ENCODE measurements at places on chromosomes 6 and 20.

GRCh38 chr6:26445934-26446667, 5.8 kb downstream of the BTN3A3 start:
- no peak for DNase-seq

- DNase-seq: no peak
These were observed 13.7 kb upstream of the UBE2V1 start for GRCh38 chr20:50126662-50127061.

GRCh38 chr20:33277471-33278441, 5.3 kb upstream of the BPIFB1 start:
- no peak for DNase-seq

GRCh38 chr6:152836523-152836922, 85.9 kb downstream of the VIP start:
- DNase-seq: no peak

DNA sequence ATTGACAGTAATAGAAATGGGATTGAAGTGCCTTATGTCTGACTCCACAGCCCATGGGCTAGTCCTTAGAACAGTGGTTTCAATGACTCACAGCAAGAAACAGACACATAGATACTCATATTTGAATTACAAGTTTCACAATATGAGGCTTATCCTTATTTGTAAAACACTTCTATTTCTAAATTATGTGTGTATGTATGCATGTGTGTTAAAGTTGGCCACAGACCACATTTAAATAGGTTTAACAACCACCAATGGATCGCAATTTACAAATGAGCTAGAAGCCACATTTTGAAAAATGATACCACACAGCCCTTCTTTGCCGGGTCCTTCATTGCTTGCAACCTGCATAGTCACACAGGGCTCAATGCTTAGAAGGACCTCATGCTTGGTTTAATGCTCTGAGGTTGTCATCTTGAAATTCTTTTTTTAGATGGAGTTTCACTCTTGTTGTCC, 157.8 kb upstream of the PREP start:
- DNase-seq: peak; percentile 9

GRCh38 chr20:11891077-11891775, 26.5 kb upstream of the BTBD3 start:
- peak; percentile 73 for DNase-seq

GRCh38 chr20:3839328-3839727, 7.3 kb upstream of the MAVS start:
- no peak for DNase-seq

DNA sequence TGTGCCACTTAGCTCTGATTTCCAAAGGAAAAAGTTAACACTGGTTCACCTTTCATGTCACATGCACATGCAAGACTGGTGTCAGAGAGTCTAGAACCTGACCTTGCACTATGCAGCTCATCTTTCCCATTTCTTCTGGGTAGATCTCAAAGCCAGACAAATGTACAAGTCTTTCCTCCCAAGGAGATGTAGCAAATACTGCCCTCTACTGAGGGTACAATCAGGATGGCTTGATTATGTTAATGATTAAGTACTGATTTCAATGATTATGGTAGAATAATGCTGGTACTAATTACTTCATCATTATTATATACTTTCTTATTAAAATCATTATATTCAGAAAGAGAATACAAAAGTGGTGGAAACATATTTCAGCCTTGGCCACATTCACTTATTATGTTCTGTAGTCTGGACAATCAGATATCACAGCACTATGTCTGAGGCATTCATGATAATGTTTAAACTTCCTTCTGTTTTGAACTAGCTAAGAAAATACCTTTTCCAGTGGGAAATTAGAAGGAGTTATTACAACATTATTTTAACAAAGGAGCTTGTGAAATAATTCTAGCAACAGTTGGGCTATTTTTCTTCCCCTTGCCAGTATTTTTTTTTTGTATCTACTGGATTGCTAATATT, 68.5 kb upstream of the FOXO3 start:
- DNase-seq: peak; percentile 24

DNA sequence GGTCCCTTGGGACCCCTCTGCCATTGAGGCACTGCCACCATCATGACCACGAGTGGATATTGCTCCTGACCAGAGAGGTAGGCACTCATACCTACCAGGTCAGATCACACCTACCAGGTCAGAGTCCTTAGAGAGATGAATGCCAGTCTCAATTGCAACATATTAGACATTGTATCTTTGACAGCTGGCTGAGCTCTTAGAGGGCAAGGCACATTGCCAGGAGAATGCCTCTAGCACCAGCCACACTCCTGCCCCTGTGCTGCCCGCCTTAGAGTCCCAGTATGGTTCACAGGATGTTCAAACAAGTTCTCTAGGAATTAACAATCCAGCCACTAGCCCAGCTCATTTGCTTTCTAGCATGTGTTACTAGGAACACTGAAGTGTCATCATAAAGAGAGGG, 65.9 kb downstream of the TMEM244 start:
- no peak for DNase-seq

DNA sequence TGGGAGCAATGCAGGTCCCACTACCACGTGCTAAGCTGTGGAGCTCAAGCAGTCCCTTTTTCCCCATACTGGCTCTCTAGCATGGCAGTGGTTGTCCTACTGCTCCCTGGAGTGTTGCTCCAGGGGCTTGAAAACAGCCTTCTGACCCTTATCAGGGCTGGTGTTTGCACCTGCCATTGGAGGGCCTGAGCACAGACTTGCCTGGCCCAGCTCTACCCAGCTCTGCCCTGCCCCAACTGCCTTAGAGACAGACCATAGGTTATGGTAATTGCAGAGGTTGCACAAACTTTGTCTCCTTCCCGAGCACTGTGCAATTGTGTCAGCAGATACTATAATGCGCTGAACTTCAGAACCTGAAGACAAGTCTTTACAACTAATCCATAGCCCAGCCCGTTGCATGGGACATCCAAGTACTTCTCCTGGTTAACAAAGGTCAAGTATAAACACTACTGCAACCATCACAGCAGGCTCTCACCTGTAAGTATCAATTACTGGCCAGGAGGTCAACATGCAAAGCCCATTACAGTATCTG, 58.7 kb downstream of the PDSS2 start:
- no peak for DNase-seq

DNA sequence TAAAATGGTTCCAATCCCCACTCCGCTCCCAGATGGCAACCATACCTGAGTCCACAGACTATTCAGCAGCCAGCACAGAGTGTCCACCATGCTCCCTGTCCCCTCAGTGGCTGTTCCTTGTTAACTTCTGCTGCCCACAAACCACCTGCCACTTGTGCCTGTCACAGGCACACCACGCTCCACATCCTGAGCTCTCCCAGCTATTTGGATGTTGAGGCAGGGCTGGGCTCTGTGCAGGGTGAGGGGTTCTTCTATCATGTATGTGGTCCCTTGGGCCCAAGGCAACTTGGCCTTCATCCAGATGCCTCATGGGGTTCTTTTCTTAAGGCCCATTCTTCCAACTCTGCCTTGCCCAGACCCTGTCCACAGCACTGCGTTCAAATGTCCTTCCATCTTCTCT, 34.0 kb upstream of the NXT1 start:
- no peak for DNase-seq

- DNase-seq: peak; percentile 35
These were observed 21.1 kb downstream of the PDRG1 start for GRCh38 chr20:31930779-31931178.

DNA sequence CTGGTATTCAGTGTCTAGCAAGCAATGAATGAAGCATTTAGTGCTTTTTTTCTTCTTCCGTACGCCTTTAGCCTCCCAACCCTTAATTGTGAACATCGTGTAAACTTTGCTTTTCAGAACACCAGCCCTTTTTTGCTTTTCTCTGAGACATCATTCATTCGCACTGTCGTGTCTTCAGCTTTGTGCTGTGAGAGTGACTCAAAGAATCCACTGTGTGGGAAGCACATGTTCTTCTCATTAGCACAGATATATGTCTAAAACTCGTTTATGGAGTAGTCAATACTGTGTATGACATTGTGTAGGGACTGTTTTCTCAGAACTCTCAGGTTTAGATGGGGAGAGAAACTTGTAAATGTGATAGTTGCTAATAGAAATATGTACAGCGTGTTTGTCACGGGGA, 279.1 kb downstream of the FARS2 start:
- DNase-seq: no peak

DNA sequence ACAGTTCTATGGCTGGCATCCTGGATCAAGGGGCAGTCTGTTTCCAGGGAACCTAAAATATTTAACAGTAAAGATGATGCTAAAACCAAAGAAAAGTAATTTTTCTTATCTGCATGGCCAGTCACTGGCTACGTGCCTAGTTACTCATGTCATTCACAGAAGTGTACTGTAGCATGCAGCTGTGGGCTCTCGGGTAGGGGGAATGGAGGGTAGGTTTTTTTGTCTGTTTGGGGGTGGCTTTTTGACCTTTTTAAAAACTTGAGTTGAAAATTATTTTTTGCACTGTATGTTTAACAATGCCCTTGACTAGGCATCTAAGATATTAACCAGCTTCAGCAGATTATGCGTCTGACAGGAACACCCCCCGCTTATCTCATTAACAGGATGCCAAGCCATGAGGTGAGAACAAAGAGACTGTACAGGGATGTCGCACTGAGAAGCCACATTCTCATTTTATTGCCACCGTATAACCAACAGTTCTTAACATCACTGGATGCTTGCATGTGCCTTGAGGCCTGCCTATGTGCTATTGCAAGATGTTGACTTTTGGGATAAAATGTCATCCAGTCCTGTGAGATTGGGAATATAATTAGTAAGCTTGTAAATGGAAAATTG, 30.3 kb upstream of the MAPK13 start:
- no peak for DNase-seq

DNA sequence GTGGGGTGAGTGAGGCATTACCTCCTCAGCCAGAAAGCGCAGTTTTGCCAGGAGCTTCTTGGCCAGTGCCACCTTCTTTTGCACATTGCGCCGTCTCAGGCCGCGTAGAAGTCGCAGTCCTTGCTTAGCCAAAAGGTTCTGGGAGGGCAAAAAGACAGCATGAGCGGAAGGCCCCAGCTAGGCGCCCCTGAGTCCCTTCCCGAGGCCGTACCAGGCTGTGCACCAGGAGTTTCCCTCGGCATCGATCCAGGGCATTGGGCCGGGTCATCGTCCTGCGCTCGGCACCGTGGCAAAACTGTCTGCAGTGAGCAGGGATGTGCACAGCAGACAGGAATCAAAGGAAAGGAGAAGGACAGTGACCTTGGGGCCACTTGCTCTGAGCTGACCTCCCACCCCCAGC, 20.2 kb upstream of the SPAG4 start:
- DNase-seq: no peak

Measured in inflammatory macrophage treated with lipopolysaccharide for 1 hour (primary cell).